ENCODE measurements at places on chromosomes 11 and 22. TPM values are rescaled to one million over a fixed set of nuclear protein-coding genes. Genes with fewer than 3 reads are reported as not detected.

The CALCA gene
- 1.3 TPM for total RNA-seq

The BID gene
- total RNA-seq: 70.7 TPM

The ACR gene
- total RNA-seq: not detected

The GAB4 gene
- not detected for total RNA-seq

The SCUBE1 gene
- total RNA-seq: not detected

The CHEK1 gene
- total RNA-seq: 16.8 TPM

The GPR83 gene
- total RNA-seq: not detected

The CCDC88B gene
- total RNA-seq: 1.8 TPM

The TPCN2 gene
- total RNA-seq: 10.2 TPM

The P2RX6 gene
- total RNA-seq: 1.6 TPM

The SCN3B gene
- total RNA-seq: not detected

The DUSP8 gene
- total RNA-seq: 0.11 TPM

The BDNF gene
- 63.6 TPM for total RNA-seq

The ANO5 gene
- total RNA-seq: not detected

The DPP3 gene
- 64.1 TPM for total RNA-seq

The NPTXR gene
- 2.7 TPM for total RNA-seq

The MRGPRX4 gene
- not detected for total RNA-seq

The MS4A7 gene
- total RNA-seq: not detected

The SCARF2 gene
- 45.6 TPM for total RNA-seq

The KRTAP5-10 gene
- total RNA-seq: not detected

The CHST1 gene
- not detected for total RNA-seq

The B3GAT1 gene
- not detected for total RNA-seq

The KLHL35 gene
- total RNA-seq: 13.0 TPM

The SLC1A2 gene
- 1.2 TPM for total RNA-seq

The API5 gene
- 90.4 TPM for total RNA-seq

The IL18 gene
- total RNA-seq: 62.9 TPM

The FAM83F gene
- total RNA-seq: not detected

The RAB3IL1 gene
- total RNA-seq: 6.6 TPM

The RFPL1 gene
- not detected for total RNA-seq

The SLC6A5 gene
- not detected for total RNA-seq

The MB gene
- total RNA-seq: not detected

The TP53AIP1 gene
- not detected for total RNA-seq

The GLYAT gene
- not detected for total RNA-seq

The LINC01488 gene
- not detected for total RNA-seq

The PIM3 gene
- total RNA-seq: 17.3 TPM

The CBLIF gene
- total RNA-seq: not detected

The IGLL1 gene
- total RNA-seq: not detected

The CPT1B gene
- total RNA-seq: 1.6 TPM

The MIOX gene
- total RNA-seq: not detected

The CYTH4 gene
- not detected for total RNA-seq

The TIMM8B gene
- total RNA-seq: 33.8 TPM

The CRYBB1 gene
- total RNA-seq: not detected

The PRR5 gene
- total RNA-seq: 24.0 TPM

The TSGA10IP gene
- not detected for total RNA-seq

The THRSP gene
- total RNA-seq: not detected

The NOX4 gene
- total RNA-seq: 0.54 TPM
